SJSA1 (cell line): ENCODE measurements at places on chromosomes 5 and 9. TPM values are rescaled to one million over a fixed set of nuclear protein-coding genes. Genes with fewer than 3 reads are reported as not detected.

DNA sequence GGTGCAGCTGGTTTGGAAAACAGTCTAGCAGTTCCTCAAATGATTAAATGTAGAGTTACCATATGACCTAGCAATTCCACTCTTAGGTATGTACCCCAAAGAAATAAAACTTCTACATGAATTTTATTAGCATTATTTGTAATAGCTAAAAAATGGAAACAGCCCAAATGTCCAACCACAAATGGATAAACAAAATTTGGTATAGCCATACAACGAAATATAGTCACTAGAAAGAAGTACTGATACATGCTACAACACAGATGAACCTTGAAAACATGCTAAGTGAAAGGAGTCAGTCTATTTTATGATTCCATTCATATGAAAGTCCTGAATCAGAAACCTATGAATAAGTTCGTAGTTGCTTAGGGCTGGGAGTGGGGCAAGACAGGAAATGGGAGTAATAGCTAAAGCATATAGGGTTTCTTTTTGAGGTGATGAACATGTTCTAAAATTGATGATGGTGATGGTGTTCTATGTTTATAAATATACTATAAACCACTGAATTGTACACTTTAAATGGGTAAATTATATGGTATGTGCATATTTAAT lies 6.3 kb downstream of the GDF9 start:
- no peak for DNase-seq

- no peak for DNase-seq
Observed at GRCh38 chr9:101579711-101580545, 14.8 kb downstream of the PPP3R2 start.

- peak; percentile 35 for DNase-seq
Observed at GRCh38 chr5:170216257-170216864, 16.4 kb upstream of the C5orf58 start.

DNA sequence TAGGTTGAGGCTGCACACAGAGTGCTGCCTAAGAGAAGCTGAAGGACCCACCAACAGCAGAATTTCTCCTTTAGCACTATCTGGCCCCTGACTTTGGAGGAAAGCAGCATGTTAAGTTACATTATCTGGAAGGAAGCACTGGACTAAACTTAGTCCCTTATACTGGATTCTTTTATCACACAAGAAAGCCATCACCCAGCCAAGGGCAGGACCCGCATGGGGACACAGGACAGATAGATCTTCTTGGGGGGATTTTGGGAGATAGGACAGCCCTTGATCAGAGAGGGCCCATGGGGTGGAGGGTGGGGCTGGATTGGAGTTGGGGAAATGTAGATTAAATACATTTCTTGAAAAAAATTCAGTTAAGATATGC lies 14.4 kb downstream of the ANKRD33B start:
- peak; percentile 41 for DNase-seq

GRCh38 chr9:132094314-132094791 lies 14.7 kb upstream of the MED27 start:
- peak; percentile 59 for DNase-seq

DNA sequence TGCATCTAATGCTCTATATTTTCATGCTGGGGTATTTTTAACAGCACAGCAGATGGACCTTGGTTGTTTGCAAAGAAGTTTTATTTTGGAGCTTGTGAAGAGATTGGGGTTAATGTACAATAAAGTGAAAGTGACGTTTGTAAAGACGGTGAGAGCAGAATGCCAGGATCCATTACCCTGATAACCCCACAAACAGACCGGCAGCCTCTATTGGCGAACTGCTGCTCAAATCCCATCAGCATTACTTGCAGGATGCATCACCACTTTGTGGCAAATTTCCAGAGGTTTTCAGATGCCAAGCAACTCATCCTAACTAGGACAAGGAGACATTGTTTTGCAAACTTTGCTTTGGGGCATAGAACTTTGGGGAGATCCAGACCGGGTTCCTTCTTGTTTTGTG lies 383.3 kb upstream of the ZNF462 start:
- no peak for DNase-seq

DNA sequence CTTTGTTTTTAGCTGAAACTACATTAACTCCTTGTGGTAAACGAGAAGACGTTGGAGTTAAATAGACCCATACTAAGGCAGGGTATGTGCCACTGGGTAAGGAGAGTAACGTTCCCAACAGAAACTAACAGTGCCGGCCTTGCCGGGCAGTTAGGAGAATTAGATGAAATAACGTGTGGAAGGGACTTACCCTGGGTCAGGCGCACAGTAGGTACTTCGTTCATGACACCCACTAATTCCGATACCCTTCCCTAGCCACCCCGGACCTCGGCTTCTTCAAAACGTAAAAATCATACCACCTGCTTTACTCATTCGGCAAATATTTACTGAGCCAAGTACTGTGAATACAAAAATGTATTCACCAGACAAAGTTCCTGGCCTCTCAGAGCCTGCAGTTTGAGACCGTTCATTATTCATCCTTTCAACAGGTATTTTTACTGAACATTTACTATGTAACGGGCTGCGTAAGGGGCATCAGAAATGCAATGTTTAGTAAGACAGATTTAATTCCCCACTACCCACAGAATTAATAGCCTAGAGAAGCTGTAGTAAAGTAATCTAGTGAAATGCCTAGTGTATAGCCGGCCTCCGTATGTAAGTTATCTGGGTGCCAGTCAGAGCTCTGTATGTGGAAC lies 3.2 kb upstream of the SMIM23 start:
- DNase-seq: no peak

DNA sequence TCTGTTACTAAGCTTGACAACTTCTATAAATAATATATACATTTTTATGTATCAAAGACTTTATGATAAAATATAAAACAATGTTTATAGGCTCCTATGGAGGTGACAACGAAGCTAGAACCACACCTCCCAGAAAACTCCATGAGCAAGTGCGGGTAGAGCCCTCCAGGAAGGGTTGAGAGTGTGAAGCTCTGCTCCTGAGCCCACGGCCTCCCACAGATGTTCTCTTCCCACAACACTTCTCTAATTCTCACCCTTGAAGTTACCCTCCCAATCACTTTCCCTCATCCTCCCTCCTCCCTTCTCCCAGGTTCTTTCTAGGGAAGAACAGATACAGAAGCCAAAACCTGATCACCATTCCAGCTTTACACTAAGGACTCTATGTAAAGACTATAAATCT lies 427.6 kb downstream of the SPOCK1 start:
- no peak for DNase-seq

DNA sequence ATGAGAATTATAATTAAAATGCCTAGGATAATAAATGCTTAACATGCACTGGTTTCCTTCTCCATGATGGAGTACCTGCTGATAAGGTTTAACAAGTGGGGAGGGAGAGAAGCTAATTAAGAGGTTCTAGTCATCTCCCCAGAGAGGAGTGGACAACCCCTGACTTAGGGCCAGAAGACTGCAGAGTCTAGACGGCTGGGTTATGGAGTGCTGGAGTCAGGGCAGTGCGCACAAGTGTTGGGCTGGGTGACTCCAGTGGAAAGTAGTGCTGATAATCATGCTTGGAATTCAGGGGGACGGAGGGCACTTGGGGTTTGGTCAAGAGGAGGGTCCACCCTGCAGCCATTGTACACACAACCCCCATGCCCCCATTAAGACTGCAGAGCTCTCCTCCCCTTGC lies 32.8 kb upstream of the TGFBI start:
- no peak for DNase-seq

GRCh38 chr5:15585841-15586591 lies 86.0 kb downstream of the FBXL7 start:
- no peak for DNase-seq

- no peak for DNase-seq
Observed at GRCh38 chr9:26727471-26727870, 165.1 kb downstream of the CAAP1 start.

DNA sequence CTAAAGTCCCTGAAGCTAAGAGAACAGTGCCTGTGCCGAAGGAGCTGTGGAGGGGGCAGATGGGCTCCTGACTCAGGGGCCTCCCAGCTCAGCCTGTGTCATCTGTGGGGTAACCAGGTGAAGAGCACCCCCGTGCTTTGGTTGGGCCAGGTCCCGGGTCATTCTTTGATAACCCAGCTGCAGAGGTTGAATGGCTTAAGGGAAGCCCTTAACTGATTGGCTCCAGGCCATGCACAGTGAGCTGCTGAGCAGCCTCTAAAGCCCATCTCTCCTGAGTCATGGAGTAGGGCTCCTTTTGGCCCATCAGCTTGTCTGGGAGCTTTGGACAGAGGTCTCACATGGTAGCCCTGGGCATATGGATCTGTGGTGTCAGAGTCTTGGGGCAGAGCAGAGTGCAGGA lies 28.7 kb downstream of the COL27A1 start:
- no peak for DNase-seq

GRCh38 chr5:103034662-103035392 lies 85.1 kb downstream of the GIN1 start:
- no peak for DNase-seq

DNA sequence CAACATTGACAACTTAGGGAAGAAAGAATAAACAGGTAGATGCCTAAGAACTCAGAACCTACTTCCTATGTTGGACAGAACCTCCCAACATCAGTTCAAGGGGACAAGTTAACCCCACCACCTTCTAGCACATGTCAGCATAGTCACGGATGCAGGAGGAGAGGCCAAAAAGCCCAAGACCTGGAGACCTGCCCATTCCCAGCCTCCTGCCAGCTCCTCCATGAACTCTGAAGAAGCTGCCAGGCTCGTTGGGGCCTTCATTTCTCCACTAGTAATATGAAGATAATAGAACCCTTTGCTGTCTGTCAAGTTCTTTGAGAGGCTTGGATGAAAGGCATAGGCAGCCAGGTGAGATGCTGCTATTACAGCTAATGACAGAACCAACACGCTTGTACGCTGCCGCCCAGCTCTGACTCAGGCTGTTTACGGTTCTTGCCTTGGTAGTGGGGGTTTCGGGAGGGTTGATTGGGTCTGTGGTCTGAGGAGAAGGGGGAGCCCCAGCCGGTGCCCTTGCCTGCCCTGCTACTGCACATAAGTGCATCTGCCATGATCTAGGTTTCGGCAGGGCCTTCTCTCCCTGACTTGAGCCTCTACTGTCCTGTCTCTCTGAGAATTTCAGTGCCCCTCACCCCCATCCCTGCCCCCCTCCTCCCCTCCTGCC lies 82.2 kb downstream of the NRG2 start:
- no peak for DNase-seq

The KIF4B gene
- not detected in 2 replicates for total RNA-seq

The PCDHB2 gene
- total RNA-seq: 5.4 and 7.6 TPM in 2 replicates

The ECPAS gene
- 31.4 and 35.7 TPM in 2 replicates for total RNA-seq

The CKMT2 gene
- total RNA-seq: not detected in 2 replicates

The CMYA5 gene
- total RNA-seq: 0.05 and 0.06 TPM in 2 replicates

The GRM6 gene
- total RNA-seq: not detected in 2 replicates
